ENCODE measurements at places on chromosomes 11 and 22. TPM values are rescaled to one million over a fixed set of nuclear protein-coding genes. Genes with fewer than 3 reads are reported as not detected.

GRCh38 chr22:41923595-41924276 is 2.9 kb downstream of the TNFRSF13C start:
- no peaks in the 10 kb centered on the region for H3K36me3 ChIP-seq
- peaks cover 17% of the 10 kb centered on the region for H3K4me1 ChIP-seq
- H3K27ac ChIP-seq = no peak overlapping the region
- DNase-seq = no peak
- H3K27me3 ChIP-seq = peaks cover 28% of the 10 kb centered on the region

DNA sequence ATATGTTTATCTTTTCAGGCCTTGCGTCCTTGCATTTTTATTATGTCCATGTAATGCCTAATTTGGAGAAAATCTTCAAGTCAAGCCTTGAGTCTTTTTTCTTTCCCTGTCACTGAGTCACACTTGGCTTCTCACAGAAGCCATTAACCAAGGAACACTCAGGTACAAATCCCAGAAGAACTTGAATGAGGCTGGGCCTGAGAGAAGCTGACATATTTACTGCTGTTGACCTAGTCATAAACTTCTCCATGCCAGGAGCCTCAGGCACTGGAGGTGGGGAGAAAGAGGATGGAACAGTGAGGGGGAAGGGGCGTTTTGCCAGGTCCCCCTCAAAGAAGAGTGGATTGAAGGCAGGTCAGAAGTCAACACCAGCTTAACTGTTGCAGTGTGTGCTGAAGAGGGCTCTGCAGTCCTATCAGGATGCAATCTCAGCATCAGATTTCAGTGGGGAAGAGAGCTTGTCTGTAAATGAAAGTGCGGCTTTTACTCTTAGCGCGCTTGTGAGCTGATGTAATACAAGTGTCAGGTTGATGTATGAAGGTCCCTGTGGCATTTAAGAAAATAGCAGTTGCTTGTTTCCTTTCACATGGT is 526.0 kb downstream of the ETS1 start:
- no peak overlapping the region for H3K27ac ChIP-seq
- H3K36me3 ChIP-seq = peaks cover 3% of the 10 kb centered on the region
- H3K27me3 ChIP-seq = peaks cover 3% of the 10 kb centered on the region
- H3K4me3 ChIP-seq = no peak overlapping the region
- H3K4me1 ChIP-seq = peaks cover 5% of the 10 kb centered on the region

DNA sequence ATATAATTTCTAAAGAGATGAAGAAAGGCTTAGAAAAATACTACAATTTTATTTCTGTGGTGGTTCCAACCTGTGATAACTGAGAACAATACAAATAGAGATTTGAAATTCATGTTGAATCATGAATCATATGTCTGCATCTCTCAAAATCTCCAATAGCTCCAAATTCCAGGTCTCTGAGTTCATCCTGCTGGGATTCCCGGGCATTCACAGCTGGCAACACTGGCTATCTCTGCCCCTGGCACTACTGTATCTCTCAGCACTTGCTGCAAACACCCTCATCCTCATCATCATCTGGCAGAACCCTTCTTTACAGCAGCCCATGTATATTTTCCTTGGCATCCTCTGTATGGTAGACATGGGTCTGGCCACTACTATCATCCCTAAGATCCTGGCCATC is at the start of gene OR56B1:
Gene OR56B1, plus strand, starts transcription at position 53 of the 400 bp plus-strand sequence. Its CDS starts 69 bp downstream, at position 122.
- no peaks in the 10 kb centered on the region for H3K27me3 ChIP-seq
- DNase-seq = no peak

- H3K27me3 ChIP-seq = no peaks in the 10 kb centered on the region
- no peaks in the 10 kb centered on the region for H3K36me3 ChIP-seq
Measured at GRCh38 chr11:1822648-1823375, 12.0 kb upstream of the SYT8 start.

- no peaks in the 10 kb centered on the region for H3K36me3 ChIP-seq
- DNase-seq = no peak
- no peaks in the 10 kb centered on the region for H3K27me3 ChIP-seq
- no peak overlapping the region for H3K4me3 ChIP-seq
- no peak overlapping the region for H3K27ac ChIP-seq
Measured at GRCh38 chr11:83206221-83206620, 12.7 kb downstream of the ANKRD42 start.

GRCh38 chr11:125295931-125296330 is 131.4 kb downstream of the PKNOX2 start:
- H3K27me3 ChIP-seq = peaks cover 18% of the 10 kb centered on the region
- H3K4me1 ChIP-seq = no peaks in the 10 kb centered on the region
- H3K36me3 ChIP-seq = no peaks in the 10 kb centered on the region

GRCh38 chr11:45964911-45965389 is 42.5 kb downstream of the LARGE2 start:
- no peak overlapping the region for H3K27ac ChIP-seq
- H3K27me3 ChIP-seq = no peaks in the 10 kb centered on the region
- no peaks in the 10 kb centered on the region for H3K4me1 ChIP-seq
- DNase-seq = peak; percentile 59

DNA sequence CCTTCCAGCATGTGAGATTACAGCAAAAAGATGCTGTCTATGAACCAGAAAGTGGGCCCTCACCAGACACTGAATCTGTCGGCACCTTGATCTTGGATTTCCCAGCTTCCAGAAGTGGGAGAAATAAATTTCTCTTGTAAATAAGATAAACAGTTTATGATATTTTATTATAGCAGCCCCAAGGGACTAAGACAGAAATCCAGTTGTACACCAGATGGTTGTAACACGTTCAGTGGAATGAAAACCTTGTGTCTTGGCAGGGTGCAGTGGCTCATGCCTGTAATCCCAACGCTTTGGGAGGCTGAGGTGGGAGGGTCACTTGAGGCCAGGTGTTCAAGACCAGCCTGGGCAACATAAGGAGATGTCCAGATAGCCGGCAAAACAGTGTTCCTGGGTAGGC is 61.8 kb downstream of the MCHR1 start:
- H3K4me1 ChIP-seq = peaks cover 5% of the 10 kb centered on the region
- H3K27me3 ChIP-seq = no peaks in the 10 kb centered on the region
- H3K4me3 ChIP-seq = no peak overlapping the region
- DNase-seq = no peak
- no peak overlapping the region for H3K27ac ChIP-seq

DNA sequence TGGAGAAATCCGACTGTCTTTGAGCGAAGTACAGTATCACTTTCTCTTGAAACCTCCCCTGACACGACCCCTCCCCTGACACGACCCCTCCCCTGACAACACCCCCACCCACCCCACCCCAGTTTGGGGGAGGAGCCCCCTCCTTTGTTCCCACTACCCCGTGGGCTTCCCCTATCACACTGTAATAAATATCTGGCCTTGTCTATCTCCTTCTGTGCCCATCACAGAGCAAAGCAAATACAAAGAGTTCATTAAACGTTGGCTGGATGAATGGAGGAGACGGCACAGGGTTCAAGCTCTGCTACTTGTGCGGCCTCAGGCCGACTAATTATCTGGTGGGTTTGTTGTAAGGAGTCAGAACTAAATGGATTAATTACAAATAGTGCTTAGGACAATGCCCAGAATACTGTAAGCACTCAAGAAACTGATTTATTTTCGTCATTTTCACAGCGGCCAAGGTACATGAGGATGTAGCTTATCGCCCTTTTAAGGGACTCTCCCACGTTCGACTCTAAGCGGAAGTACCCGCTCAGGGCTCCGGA is 628 bp upstream of the GGA1 start:
- peaks cover 57% of the 10 kb centered on the region for H3K4me1 ChIP-seq
- H3K27ac ChIP-seq = peak overlapping the region; percentile 95
- H3K27me3 ChIP-seq = peaks cover 2% of the 10 kb centered on the region
- H3K36me3 ChIP-seq = peaks cover 3% of the 10 kb centered on the region
- DNase-seq = peak; percentile 21

DNA sequence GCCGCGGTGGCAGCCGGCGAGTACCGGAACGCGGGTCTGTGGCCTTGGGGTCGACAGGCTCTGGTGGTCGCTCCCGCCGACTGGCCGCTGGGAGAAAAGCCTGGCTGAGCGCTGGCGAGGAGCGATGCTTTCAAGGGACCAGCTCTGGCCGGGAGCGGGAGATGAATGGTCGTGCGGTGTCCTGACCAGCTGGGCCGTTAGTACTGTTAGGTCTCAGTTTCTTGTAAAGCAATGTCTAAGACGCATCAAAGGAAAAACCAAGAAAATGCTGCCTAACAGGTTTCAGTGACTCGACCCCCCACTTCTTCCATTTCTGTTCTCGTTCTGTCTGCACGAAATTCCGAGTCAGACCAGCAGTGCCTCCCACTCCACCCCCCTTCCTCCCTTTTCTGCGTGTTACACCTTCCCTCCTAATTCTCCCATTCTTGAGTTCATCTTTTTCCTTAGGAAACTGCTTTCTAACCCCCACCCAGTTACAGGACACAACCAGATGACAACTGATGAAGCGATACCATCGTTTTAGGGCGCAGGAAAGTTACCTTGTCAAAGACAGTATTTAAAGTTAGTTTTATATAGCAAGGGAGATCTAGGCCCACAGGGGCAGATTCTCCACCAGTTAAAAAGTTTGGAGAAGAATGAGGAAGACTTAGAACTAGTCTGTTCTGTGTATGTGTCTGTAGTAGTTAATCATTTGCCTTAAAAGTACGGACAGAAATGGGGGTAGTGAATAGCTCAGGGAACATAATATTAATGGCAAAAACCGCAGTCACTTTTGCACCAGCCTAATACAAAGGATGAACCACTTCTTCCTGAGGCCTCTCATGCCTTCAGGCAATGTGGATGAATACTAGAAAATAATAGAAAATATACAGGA is 1.0 kb downstream of the CUL5 start:
- no peaks in the 10 kb centered on the region for H3K27me3 ChIP-seq
- peak overlapping the region; percentile 98 for H3K27ac ChIP-seq
- H3K36me3 ChIP-seq = peaks cover 14% of the 10 kb centered on the region
- H3K4me1 ChIP-seq = peaks cover 15% of the 10 kb centered on the region
- DNase-seq = peak; percentile 8

GRCh38 chr11:64686466-64687170 is 36.4 kb downstream of the NRXN2 start:
- H3K27ac ChIP-seq = no peak overlapping the region
- H3K4me3 ChIP-seq = no peak overlapping the region
- no peak for DNase-seq

DNA sequence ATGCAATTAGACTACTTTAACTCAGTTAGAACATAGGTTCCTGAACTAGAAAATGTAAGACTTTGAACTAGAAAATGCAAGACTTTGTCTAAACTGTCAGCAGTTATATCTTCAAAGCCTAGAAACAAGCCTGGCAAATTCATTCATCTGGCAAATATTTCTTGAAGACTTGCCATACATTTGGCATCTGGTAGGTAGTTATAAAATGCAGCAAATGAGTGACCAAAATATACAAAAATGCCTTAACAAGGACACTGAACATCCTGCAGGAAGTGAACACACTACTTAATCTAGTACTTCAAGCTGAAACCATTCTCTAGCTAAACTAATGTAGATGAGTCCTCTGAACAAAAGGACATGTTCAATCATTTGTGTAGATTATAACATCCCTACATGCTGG is 84.7 kb upstream of the SCUBE2 start:
- no peaks in the 10 kb centered on the region for H3K27me3 ChIP-seq
- peaks cover 76% of the 10 kb centered on the region for H3K36me3 ChIP-seq
- H3K4me3 ChIP-seq = no peak overlapping the region
- H3K4me1 ChIP-seq = peaks cover 4% of the 10 kb centered on the region

DNA sequence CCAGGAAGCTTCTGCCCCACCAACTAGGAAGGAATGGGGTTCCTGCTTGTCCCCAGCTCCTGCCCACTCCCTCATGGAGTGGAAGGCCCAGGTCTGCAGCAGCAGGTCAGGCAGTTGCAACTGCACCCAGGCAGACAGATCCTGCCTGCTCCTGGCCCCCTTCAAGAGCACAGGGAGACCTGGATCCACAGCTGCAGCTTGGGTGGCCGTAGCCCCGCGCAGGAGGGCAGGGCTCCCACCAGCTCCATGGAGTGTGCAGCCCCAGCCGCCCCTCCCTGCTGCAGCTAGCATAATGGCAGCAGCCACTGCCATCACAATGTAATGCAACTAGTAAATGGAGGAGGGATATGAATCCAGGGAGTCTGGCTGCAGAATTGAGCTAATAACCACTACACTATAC is 187.5 kb upstream of the PLET1 start:
- H3K27ac ChIP-seq = no peak overlapping the region
- no peaks in the 10 kb centered on the region for H3K4me1 ChIP-seq
- H3K4me3 ChIP-seq = no peak overlapping the region
- H3K27me3 ChIP-seq = peaks cover 2% of the 10 kb centered on the region

- H3K27me3 ChIP-seq = peaks cover 5% of the 10 kb centered on the region
- H3K27ac ChIP-seq = no peak overlapping the region
- H3K4me1 ChIP-seq = no peaks in the 10 kb centered on the region
- H3K36me3 ChIP-seq = no peaks in the 10 kb centered on the region
Measured at GRCh38 chr11:69828971-69829344, 9.7 kb upstream of the FGF3 start.

GRCh38 chr22:39344046-39344390 is 5.8 kb upstream of the SYNGR1 start:
- H3K36me3 ChIP-seq = no peaks in the 10 kb centered on the region
- H3K27me3 ChIP-seq = peaks cover 20% of the 10 kb centered on the region
- H3K27ac ChIP-seq = no peak overlapping the region
- no peak for DNase-seq
- no peak overlapping the region for H3K4me3 ChIP-seq

GRCh38 chr11:99693941-99694492 is 673.3 kb downstream of the CNTN5 start:
- no peaks in the 10 kb centered on the region for H3K4me1 ChIP-seq
- no peak for DNase-seq
- H3K36me3 ChIP-seq = no peaks in the 10 kb centered on the region
- H3K4me3 ChIP-seq = no peak overlapping the region
- no peaks in the 10 kb centered on the region for H3K27me3 ChIP-seq
- H3K27ac ChIP-seq = no peak overlapping the region

- no peak overlapping the region for H3K4me3 ChIP-seq
- H3K27me3 ChIP-seq = peaks cover 7% of the 10 kb centered on the region
- peaks cover 21% of the 10 kb centered on the region for H3K4me1 ChIP-seq
- H3K36me3 ChIP-seq = peaks cover 12% of the 10 kb centered on the region
Measured at GRCh38 chr11:47879259-47880158, 31.4 kb upstream of the NUP160 start.

GRCh38 chr22:29306835-29307595 is 565 bp downstream of the GAS2L1 start:
- peak; percentile 30 for DNase-seq
- H3K36me3 ChIP-seq = no peaks in the 10 kb centered on the region

DNA sequence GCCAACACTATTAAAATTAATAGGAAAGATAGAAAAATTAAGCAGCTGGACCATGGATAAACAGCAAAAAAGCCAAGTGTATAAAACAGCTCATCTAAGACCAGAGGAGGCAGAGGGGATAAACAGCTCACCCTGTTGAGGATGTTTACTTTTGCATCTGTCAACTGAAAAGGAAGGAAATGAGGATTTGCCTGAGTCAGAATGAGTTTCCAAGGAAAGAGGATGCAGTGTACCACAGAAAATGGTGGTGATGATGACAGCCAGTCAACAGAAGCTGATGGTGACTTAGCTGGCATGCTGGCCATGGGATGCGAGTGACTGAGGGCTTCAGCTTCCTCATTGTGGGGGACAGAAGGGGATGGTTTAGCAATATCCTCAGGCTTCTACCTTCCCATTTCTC is 183.5 kb downstream of the KIRREL3 start:
- no peak overlapping the region for H3K27ac ChIP-seq
- no peaks in the 10 kb centered on the region for H3K36me3 ChIP-seq
- no peaks in the 10 kb centered on the region for H3K4me1 ChIP-seq
- no peaks in the 10 kb centered on the region for H3K27me3 ChIP-seq

TIMP3 gene
- total RNA-seq = not detected

GGTLC3 gene
- not detected for total RNA-seq

FAM227A gene
- total RNA-seq = not detected

FOLR3 gene
- not detected for total RNA-seq

GRAMD1B gene
- total RNA-seq = 35.3 TPM

SCUBE1 gene
- total RNA-seq = not detected

PKNOX2 gene
- total RNA-seq = not detected

Measured in activated CD4-positive, alpha-beta T cell treated with anti-CD3 and anti-CD28 coated beads, Interleukin-2, amount 10 ng/mL, durations not matched to agents 7 days and 5 days (primary cell).